ENCODE measurements at places on chromosomes 13 and 19. TPM values are rescaled to one million over a fixed set of nuclear protein-coding genes. Genes with fewer than 3 reads are reported as not detected.

The KLC3 gene
- total RNA-seq = 33.4 TPM

The CACNG7 gene
- not detected for total RNA-seq

The SPINT2 gene
- 283 TPM for total RNA-seq

The SLC17A7 gene
- total RNA-seq = under 0.01 TPM

The NTF4 gene
- 20.8 TPM for total RNA-seq

The DLEU7 gene
- not detected for total RNA-seq

The CATSPERD gene
- not detected for total RNA-seq

The CAB39L gene
- total RNA-seq = 14.5 TPM

The ZNF155 gene
- 6.3 TPM for total RNA-seq

The SHISA7 gene
- total RNA-seq = not detected
